ENCODE measurements at places on chromosomes 12 and 14. TPM values are rescaled to one million over a fixed set of nuclear protein-coding genes. Genes with fewer than 3 reads are reported as not detected.

The CIROP gene
- total RNA-seq: not detected

The CLEC4E gene
- 0.79 TPM for total RNA-seq

The KRR1 gene
- 37.9 TPM for total RNA-seq

The TTC9 gene
- total RNA-seq: 2.3 TPM

The MARCHF9 gene
- 5.9 TPM for total RNA-seq

The A2M gene
- total RNA-seq: 150 TPM

The SDS gene
- total RNA-seq: not detected

The HOXC12 gene
- 0.30 TPM for total RNA-seq

All from skin of body (tissue), 3 donors.